ENCODE measurements at places on chromosomes 2 and 18. TPM values are rescaled to one million over a fixed set of nuclear protein-coding genes. Genes with fewer than 3 reads are reported as not detected.

GRCh38 chr2:98704499-98705332 lies 26.2 kb downstream of the MGAT4A start:
- no peak for DNase-seq

GRCh38 chr2:184654945-184655344 lies 56.6 kb downstream of the ZNF804A start:
- no peak for DNase-seq

CCDC74A gene
- 7.8 TPM for total RNA-seq

PCARE gene
- not detected for total RNA-seq

DNA sequence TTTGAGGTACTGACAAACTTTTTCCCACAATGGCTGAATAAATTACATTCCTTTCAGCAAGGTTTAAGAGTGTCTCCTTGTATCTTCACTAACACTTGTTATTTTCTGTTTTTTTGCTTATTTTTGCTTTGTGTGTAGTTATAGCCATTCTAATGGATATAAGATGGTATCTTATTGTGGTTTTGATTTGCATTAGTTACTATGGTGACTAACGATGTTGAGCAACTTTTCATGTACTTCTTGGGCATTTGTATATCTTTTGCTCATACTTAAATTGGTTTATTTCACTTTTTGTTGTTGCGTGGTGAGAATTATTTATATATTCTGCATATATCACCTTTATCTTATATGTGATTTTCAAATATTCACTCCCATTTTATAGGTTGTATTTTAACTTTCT lies 79.9 kb upstream of the FSIP2 start:
- DNase-seq, result no peak
